Effector memory CD4-positive, alpha-beta T cell (primary cell): ENCODE measurements at places on chromosomes 4 and X.

- no peak for DNase-seq
Measured at GRCh38 chr4:96473246-96473645, 633.4 kb downstream of the PDHA2 start.

- DNase-seq, result no peak
Measured at GRCh38 chr4:42816189-42816879, 76.2 kb upstream of the GRXCR1 start.

- DNase-seq, result no peak
Measured at GRCh38 chrX:54926978-54927377, 6.4 kb downstream of the TRO start.

GRCh38 chr4:6278801-6279197 is 9.1 kb downstream of the WFS1 start:
- no peak for DNase-seq

GRCh38 chr4:177403746-177404145 is 38.5 kb downstream of the AGA start:
- DNase-seq, result no peak

DNA sequence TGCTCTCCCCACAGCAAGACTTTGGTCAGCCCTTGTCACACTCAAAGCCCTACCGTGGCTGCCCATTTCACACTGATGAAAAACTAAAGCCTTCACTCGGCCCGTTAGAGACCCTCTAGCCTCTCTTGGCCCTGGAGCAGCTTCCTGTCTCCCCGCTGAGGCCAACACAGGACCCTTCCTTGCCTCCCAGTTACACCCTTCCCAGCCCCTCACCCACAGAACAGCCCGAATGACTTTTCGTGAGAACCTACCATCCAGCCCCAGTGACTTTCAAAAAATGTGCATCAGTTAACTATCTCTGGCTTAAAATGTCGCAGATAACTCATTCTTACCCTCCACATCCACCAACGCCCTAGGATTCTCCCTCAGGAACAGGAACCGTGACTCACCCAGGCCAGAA is 756 bp upstream of the TAF9B start:
- no peak for DNase-seq

DNA sequence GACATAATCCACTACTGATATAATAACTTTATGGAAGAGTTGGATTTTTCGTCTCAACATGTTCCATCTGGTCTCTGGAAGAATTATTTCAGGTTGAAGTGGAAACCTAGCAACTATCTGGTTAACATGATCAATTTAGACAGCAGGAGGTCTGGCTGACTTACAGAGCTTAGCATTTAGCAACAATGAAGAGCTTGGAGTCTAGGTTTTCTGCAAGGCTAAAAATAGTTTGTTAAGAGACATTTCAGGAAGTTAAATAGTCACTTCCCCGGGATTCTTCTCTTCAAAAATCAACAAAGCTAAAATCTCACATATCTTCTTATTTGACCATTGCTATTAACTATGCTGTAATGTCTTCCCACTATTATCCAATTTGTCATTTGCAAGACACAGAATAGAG is 418.6 kb upstream of the DIPK2B start:
- DNase-seq, result no peak

DNA sequence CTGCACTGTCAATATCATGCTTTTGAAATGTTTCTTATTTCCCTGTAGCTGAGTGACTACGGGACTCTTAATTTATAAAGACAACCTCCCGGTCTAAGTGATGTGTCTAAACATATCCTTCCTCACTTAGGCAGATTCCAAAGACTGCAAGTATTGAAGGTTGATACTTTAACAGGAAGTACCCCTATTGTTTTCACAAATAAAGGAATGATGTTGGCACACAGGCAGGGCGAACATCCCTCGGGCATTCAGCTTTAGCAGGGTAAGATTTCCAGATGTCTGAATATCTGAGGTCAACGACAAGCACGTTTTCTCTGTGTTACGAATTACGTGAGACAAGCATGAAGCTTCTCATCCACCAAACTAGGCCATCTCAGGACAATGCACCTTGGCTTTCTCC is 638.0 kb upstream of the FRG1 start:
- DNase-seq, result no peak

DNA sequence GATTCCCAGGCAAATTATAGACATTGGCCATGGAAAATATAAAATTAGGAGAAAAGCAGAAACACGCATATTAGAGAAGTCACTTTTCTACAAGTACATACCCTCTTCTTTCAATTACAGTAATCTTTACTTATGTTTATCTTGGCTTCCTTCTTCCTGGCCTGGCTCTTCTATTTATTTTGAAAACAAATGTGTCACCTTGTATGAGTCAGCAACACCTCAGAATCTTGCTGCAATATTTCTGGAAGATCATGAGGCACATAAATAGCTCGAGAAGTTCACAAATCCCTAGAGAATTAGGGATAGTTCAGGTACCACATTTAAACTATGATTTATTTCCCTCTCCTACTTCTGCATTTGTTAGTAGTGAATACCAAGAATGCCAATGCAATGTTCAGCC is 124.6 kb downstream of the ANOS1 start:
- no peak for DNase-seq

DNA sequence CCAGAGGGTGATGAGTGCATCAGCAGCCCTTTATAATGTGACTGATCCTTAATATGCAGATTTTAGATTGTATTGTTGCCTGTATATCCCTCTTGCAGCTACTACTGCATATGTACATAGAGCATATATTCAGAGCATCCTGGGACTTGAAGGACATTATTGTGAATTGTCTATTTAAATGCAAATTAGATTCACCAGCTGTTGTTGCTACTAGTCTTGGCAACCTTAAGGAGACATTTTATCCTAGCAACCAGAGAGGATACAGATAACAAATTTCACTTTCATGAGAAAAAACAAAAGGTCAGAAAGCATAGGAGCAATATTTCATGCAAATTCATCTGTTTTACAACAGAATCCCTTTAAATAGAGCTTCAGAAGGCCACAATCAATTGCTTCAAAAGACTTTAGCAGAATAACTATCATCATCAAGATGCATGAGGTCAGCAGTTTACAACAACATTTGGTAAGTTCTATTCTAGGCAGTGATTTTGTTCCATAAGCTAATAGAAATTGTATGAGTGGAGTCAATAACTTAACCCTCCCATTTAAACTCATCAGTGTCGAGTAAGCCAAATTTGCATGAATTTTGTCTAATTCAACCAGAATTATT is 148.6 kb downstream of the GC start:
- no peak for DNase-seq

- DNase-seq, result no peak
Measured at GRCh38 chrX:74408304-74408703, 13.0 kb upstream of the SLC16A2 start.

GRCh38 chr4:187178587-187178986 is 454.9 kb upstream of the FAT1 start:
- DNase-seq, result no peak

DNA sequence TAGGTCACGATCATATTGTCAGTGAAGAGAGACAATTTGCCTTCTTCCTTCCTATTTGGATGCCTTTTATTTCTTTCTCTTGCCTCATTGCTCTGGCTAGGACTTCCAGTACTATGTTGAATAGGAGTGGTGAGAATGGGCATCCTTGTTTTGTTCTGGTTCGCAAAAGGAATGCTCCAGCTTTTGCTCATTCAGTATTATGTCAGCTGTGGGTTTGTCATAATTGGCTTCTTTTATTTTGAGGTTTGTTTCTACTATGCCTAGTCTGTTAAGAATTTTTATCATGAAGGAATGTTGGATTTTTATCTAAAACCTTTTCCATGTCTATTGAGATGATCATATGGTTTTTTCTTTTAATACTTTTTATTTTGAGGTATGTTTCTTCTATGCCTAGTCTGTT is 152.3 kb upstream of the MAD2L1 start:
- no peak for DNase-seq

DNA sequence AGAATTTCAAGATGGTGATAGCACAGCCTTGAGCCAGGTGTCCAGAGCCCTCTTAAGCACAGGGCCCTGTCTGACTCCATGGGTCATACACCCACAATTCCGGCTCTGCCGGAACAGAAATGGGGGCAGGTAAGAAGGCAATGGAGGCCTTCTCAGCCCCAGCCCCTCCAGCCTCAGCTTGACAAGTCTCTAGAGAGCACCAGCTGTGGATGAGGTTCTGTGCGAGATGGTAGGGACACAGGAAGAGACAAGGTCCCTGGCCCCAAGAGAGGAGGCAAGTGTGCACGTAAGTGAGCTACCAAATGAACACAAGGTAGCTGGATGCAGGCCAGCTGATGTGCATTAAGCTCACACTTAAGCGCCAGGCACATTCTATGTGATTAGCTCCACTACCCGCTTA is 2.4 kb upstream of the PRRG3 start:
- DNase-seq, result no peak

- no peak for DNase-seq
Measured at GRCh38 chr4:121690001-121690400, 6.8 kb downstream of the ANXA5 start.

GRCh38 chr4:8112672-8113071 is 45.9 kb downstream of the ABLIM2 start:
- no peak for DNase-seq

GRCh38 chr4:122977103-122977502 is 54.7 kb upstream of the NUDT6 start:
- no peak for DNase-seq

DNA sequence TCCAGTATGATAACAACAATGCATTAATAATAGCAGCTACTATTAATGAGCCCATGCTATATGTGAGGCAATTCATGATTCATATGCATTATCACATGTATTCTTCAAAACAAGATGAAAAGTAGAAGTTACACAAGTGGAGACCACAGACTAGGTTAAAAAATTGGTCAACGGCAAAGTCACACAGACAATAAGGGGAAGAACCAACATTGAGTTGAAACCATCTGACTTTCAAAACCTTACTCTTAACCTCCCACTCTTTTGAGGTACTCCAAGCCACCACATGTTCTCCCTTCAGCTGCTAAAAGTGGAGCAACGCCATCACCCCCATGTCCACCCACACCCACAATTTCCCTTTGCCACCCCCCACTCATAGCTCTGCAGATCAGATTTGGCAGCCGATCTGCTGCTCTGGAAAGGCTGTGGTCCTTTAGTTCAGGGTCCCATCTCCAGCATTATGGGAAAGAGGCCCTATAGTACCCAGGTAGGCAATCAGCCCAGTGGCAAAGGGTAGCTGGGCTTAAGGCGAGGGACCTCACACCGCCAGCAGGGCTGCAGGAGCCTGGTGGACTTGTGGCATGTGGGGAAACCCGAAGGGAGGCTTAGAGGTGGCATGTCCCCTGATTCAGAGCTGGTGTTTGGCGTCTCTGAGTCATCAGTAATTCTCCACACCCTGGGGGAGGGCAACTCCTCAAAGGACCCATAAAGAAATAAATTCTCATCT is 33.5 kb upstream of the CYBB start:
- no peak for DNase-seq

- no peak for DNase-seq
Measured at GRCh38 chr4:149751174-149751573, 64.5 kb downstream of the IQCM start.

DNA sequence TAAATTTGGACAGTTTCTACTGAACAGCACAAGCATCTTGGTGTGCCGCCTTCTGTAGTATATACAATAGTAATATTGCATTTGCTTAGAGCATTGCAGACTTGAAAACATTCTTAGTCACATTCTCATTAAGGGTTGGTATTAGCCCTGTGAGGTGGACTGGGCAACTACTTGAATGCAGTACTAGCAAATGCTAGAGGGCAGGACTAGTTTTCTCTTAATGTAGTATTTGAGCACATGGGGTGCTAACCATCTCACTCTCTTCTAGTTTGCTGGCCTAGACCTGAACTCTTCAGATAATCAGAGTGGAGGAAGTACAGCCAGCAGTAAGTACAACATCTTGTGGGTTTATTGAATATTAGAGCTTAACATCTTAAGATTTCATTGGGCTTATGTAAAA is 3.2 kb downstream of the DDX3X start:
- no peak for DNase-seq

DNA sequence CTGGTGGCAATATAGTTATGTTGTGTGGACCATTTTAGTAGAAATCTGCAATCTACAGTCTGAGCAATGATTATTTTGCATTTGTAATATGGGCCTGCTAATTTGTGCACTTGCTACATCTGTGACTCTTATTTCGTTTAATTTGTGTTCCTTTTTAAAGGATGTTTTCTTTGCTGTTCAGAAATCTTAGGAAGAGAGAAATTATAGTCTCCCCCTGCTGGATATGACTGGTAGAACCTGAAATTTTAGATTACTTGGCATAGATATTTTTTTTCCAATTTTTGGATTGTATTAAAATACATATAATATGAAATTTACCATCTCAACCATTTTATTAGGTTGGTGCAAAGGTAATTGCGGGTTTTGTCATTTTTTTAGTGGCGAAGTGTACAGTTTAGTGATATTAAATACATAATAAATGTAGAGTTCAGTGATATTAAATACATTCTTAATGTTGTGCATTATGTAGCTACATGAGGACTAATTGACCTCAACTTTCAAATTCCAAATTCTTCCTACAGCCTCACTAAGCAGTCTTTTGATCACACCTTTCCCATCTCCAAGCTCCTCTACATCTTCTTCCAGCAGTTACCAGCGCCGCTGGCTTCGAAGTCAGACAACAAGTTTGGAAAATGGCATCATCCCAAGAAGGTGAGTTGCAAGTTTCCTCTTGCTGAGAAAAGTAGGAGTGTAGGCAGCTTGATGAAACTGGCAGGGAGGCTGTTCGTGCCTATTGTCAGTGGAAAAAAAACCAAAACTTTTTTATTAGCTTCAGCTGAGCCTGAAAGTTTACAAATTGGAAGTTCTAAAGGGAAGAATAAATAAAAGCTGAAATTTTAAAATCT is 82.2 kb downstream of the FNIP2 start:
- no peak for DNase-seq

DNA sequence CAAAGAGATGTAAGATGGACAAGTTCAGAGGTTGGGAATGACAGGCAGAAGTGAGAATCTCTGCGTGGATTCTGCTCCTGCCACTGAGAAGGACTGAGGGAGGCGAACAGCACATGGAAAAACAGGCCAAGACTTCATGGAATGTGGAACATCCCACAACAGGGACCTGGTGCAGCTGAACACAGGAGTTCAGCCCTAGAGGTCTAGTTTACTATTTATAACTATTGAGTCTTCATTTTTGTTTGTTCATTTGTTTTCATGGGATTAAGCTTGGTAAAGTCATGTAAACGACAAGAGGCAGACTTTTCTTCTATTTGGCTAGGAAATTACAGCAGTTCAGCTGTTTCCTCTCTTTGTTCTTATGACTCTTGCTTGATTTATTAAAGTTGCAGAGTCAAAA is 234.5 kb downstream of the MAML3 start:
- DNase-seq, result no peak

GRCh38 chrX:6810776-6811175 is 275.9 kb upstream of the VCX3A start:
- DNase-seq, result no peak

GRCh38 chr4:182235021-182235795 is 8.0 kb upstream of the TENM3 start:
- no peak for DNase-seq

DNA sequence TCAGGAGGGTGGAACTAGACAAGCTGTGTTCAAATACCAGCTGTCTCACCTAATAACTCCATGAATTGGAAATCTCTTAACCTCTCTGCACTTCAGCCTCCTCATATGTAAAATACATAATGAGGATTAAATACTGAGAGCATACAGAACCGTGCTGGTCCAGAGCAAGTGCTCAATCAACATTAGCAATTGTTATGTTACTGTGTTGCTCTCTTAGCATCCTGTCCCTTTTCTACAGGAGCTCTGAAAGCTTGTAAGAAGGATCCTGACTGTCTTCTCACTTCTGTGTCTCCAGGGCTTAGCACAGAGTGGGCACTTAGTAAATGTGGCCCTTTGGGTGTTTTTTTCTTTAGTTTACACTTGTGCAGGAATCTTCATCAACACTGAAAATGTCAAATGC is 1456.1 kb upstream of the IGFBP7 start:
- DNase-seq, result no peak

GRCh38 chrX:32877592-32877991 is 333.8 kb downstream of the DMD start:
- no peak for DNase-seq
